ENCODE measurements at places on chromosomes 13 and 19.

- DNase-seq, result peak; percentile 51
These were observed 2.0 kb downstream of the TNFSF11 start for GRCh38 chr13:42575938-42576337.

GRCh38 chr13:102293723-102294122 lies 108.1 kb downstream of the FGF14 start:
- DNase-seq, result no peak

- peak; percentile 46 for DNase-seq
These were observed 4.7 kb downstream of the SLC1A5 start for GRCh38 chr19:46783670-46784069.

- DNase-seq, result no peak
These were observed 350.9 kb downstream of the FOXO1 start for GRCh38 chr13:40315416-40316064.

GRCh38 chr19:19552798-19553197 lies 14.7 kb downstream of the CILP2 start:
- DNase-seq, result no peak

DNA sequence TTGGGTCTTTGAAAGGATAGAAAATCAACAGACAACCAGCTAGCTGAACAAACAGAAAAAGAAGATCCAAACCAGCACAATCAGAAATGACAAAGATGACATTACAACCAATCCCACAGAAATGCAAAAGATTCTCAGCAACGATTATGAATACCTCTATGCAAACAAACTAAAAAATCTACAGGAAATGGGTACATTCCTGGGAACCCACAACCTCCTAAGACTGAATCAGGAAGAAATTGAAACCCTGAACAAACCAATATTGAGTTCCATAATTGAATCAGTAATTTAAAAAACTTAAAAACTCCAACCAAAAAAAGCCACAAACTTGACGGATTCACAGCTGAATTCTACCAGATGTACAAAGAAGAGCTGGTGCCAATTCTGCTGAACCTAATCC lies 20.9 kb upstream of the C1QTNF9B start:
- DNase-seq, result no peak

DNA sequence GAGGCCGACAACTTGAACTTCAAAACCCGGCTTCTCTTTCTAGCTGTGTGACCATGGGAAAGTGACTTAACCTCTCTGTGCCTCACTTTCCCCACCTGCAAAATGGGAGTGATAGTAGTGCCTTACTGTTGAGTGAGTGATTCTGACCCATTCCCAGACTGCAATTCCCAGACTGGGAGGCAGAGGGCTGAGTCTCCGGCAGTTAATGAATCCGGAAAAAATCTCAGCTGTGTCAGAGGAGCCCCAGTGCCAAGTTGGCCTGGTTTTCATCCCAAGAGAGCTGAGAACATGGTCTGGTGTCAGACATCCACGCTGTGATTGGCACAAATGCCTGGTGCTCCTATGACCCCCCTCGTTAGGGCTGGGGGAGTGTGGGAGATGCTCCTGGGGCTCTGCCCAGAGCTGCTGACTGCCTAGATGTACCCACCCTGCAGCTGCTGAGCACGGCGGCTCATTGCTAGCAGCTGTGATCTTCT lies 50.0 kb downstream of the PIN1 start:
- no peak for DNase-seq

DNA sequence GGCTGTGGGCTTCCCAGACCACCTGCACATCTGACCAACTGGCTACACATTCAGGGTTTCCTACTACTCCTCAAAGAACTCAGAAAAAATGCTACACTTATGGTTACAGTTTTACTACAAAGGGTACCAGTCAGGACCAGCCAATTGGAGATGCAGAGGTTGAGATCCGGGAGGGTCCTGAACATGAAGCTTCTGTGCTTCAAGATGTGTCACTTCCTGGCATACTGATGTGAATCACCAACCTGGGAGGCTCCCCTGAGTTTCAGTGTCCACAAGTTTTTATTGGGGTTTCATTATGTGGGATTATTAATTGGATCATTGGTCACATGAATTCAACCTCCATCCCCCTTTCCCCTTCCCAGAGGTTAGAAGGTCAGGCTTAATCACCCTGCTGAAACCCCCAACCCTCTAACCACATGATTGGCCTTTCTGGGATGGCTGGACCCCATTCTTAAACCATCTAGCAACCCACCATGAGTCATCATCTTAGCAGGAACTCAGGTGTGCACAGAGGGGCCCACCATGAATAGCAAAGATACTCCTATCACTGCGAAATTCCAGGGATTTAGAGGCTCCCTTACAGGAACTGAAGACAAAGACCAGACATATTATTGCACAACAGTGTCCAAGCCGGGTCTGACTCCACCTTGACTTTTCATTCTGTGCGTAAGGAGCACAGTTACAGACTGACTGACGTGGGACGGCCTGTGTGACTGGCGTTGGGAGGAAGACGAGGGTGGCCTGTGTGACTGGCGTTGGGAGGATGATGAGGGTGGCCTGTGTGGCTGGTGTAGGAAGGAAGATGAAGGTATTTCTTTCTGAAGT lies 90.7 kb downstream of the ATP8A2 start:
- DNase-seq, result no peak

GRCh38 chr13:22839603-22840530 lies 340.9 kb upstream of the SGCG start:
- DNase-seq, result no peak

- DNase-seq, result no peak
These were observed 6.5 kb downstream of the ATP4A start for GRCh38 chr19:35556846-35557538.

GRCh38 chr19:15666883-15667282 lies 6.0 kb upstream of the CYP4F12 start:
- no peak for DNase-seq

- no peak for DNase-seq
These were observed 1.2 kb downstream of the SELENOW start for GRCh38 chr19:47779524-47780214.

- DNase-seq, result no peak
These were observed 1.5 kb downstream of the SCAF1 start for GRCh38 chr19:49643466-49643865.

GRCh38 chr19:3309724-3310123 lies 56.7 kb upstream of the NFIC start:
- DNase-seq, result no peak

DNA sequence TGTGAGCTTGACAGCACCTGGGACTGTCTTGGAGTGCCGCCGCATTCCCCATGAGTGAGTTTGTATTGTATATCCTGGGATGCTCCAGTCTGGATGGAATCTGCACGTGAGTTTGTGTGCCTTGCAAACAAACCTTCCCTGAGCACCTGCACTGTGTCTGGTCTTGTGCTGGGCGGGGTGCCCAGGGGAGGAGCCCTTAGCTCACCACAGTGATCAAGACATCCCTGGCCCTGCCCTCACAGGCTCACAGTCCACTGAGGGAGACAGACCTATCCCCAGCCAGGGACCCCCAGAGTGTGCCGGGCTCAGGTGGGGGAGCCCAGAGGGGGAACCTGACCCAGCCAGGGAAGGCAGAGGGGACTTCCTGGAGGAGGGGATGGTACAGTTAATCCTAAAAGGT lies 1.7 kb upstream of the BCAM start:
- DNase-seq, result peak; percentile 33

- no peak for DNase-seq
These were observed 10.4 kb downstream of the MIDN start for GRCh38 chr19:1258707-1259205.

- DNase-seq, result no peak
These were observed 62.6 kb downstream of the DCLK1 start for GRCh38 chr13:36068566-36068965.

DNA sequence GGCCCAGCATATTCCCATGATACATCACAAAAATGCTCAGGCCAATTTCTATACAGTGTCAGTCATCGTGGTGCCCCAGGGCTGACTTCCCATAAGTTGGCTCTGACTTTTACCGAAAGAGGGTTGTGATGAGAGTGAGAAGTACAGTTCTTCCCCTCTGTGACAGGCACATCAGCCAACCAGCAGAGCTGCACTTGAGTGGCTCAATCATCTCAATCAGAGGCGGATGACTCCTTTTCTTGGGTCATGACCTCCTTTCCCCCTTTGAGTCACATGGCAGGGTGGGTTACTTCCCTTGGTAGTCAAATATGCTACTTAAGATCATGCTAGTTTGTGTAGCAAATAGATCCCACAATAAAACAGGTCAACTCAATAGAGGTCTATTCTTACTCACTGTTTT lies 6.9 kb upstream of the AMER2 start:
- DNase-seq, result no peak

- no peak for DNase-seq
These were observed 96.8 kb downstream of the TSHZ3 start for GRCh38 chr19:31252441-31252840.

DNA sequence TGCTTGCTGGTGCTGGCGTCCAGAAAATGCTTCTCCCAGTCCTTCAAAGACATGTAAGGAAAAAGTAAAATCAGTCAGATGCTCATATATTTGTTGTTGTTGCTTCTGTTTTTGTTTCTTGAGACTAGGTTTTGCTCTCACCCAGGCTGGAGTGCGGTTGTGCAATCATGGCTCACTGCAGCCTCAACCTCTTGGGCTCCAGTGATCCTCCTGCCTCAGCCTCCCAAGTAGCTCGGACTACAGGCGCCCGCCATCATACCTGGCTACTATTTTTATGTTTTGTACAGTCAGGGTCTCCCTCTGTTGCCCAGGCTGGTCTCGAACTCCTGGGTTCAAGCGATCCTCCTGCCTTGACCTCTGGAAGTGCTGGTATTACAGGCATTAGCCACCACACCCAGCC lies 11.0 kb upstream of the EPS15L1 start:
- DNase-seq, result no peak

- no peak for DNase-seq
These were observed 1.5 kb upstream of the ZNF561 start for GRCh38 chr19:9622531-9622930.

- DNase-seq, result no peak
These were observed 19.0 kb downstream of the KCTD15 start for GRCh38 chr19:33815380-33816340.

DNA sequence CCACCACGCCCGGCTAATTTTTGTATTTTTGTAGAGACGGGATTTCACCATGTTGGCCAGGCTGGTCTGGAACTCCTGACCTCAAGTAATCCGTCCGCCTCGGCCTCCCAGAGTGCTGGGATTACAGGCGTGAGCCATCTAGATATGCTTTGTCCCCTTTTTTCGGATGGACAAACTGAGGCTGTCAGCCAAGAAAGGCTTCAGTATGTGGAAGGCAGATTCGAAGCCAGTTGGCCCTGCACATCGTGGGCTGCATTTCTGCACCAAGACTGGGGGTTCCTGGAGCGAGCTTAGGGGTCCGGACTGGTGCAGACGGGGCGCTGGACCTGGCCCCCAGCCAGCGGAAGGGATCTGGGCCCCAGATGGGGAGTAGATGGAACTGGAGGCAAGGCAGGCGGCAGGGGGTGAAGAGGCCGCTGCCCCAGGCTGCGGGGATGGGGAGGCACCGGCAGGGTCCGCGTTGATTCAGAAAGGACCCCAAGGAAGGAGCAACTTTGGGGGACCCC lies 9.7 kb upstream of the JUND start:
- DNase-seq, result no peak

- no peak for DNase-seq
These were observed 23.1 kb downstream of the CACNA1A start for GRCh38 chr19:13483215-13483614.

DNA sequence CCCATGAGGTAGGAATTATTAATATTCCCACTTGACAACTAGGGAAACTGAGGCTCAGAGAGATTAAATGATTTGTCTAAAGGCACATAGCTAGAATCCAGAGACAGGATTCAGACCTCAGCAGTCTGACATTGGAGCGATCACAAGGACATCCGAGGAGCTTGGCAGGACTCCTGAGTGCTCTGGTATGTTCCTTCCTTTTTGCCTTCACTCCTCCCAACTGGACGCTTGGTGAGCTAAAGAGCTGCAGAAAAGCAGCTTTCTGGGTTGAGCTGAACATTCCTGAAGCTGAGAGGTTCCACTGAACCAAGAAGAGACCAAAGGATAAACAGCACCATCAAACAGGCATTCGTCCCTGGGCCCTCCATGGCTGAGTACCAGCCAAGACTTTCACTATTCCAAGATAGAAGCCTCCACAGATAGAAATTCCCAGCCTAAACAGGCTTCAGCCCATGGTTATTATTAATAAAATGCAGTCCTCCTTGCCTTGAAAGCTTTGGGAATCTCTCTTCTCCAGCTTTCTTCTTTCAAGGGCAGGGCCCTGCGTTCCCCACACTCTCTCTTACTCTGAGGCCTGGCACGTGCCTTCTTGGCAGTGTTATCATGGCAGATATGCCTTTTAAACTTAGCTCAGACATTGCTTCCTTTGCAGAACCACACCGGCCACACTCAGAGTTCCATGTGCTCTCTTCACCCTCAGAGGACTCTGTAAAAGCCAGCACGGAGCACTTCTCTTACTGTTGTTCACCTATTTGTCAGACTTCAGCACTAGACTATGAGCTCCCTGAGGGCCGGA lies 97.1 kb downstream of the CYSLTR2 start:
- no peak for DNase-seq

DNA sequence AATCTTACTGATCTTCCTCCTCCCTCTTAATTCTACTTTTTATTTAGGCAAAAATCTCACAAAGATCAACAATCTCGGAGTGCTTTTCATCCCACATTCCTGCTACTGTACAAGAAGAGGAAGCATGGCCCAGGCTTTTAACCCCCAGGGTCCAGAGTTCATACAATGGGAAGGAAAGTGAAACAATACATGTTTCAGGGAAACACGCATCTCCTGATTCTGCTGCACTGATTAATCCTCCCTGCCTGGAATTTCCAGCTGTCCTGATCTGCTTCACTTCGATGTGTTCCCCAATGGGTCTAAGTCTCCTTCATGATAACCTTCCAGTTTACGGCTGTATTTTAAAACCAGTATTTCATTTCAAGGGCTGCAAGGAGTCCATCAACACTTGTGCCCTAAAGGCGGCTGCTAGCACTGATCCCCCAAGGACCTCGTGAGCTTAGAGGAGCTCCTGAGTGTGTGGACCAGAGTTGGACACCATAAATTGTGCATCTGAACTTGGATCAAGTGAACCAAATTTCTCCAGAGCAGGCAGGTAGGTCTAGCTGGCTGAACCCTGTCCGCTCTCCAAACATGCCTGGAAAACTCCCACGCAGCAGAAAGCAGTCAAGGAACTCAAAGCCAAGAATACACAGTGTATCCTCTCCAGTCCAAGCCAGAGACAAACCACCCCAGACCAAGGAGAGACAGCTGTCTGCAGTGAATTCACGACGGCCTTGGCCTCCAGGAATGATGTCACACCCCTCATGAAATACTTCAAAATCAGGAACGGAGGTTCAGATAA lies 44.3 kb downstream of the COL4A1 start:
- no peak for DNase-seq

GRCh38 chr13:38753878-38754277 lies 67.0 kb downstream of the FREM2 start:
- no peak for DNase-seq

DNA sequence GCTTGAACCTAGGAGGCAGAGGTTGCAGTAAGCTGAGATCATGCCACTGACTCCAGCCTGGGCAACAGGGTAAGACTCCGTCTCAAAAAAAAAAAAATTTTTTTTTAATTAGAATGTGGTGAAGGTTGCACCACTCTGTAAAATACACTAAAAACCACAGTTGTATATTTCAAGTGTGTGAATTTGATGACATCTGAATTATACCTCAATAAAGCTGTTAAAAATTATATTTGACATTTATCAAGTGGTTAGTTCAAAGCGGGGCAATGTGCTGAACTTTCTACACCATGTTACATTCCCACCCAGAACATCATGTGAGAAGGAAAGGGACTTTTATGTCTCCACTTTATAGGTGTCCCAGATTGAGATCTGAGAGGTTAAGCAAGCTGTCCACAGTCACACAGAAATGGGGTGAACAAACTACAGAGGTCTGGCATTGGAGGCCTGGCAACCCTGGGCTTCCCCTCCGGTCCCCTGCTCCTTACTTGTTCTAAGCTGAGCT lies 5.9 kb upstream of the S1PR5 start:
- DNase-seq, result no peak
